ENCODE measurements at places on chromosomes 16 and 17.

DNA sequence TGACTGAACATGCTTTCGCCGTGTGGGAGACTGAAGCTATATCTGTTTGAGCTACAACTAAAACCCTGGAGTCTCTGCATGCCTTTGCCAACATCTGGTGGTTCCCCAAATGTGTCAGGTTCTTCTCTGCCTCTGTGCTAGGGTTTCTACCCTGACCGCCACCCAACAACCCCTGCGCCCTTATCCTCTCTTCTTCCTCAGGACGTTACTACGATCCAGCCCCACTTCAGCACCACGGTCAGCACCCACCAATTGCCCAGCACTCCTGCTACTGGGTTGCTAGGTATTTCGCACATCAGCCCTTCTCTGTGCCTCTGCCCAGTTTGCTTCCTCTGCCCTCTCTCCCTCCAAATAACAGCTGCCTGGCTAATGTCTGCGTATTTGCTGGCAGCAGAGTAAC is 106.3 kb upstream of the HSBP1 start:
- DNase-seq = no peak

- DNase-seq = no peak
Observed at GRCh38 chr17:21539146-21539545, 153.2 kb upstream of the KCNJ18 start.

- no peak for DNase-seq
Observed at GRCh38 chr16:76926595-76926994, 264.4 kb upstream of the MON1B start.

DNA sequence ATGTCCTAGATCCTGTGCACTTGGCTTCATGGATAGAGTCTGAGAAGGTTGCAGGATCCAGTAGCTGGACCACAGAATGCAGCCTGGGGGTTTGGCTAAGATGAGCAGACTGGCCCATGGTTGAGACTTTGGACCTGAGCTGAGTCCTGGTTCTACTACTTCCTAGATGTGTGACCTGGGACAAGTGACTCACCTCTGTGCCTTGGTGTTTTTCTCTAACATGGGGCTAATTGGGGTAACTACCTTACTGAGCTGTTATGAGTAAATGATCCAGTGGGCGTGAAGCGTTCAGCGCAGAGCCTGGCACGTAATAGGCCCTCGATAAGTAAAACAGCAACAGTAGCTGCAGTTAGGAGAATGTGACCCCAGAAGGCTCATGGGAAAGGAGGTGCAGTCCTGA is 38.8 kb downstream of the SNX20 start:
- no peak for DNase-seq
